ENCODE measurements at places on chromosomes 7 and 10.

DNA sequence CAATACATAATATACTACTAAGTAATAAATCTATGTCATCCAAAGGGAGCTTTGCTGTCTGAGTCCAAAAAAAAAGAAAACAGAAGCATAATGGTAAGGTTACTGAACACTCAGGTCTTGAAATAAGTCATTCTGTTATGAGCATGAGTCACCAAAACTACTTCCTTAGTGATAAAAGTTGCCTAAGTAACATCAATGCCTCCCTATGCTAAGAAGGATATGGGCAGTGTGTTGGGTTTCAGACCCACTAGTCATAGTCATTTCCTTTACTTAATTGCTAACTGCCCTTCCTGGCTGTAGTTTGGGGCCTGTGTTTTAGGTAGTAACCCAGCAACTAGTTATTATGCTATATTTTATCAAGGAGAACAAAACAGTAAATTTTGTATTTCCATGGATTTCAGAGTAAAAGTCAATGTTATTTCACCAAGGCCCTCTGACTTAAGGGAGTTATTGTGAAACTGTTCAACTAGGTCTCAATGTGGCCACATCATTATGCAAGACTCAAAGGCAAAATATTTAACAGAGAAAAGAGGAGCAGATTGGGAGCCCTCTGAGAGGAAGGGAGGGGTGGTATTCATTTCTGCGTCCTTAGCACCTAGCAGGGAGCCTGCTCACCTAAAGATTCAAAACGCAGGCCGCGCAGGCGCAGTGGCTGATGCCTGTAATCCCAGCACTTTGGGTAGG, 11.7 kb upstream of the VIM start:
- DNase-seq: no peak

DNA sequence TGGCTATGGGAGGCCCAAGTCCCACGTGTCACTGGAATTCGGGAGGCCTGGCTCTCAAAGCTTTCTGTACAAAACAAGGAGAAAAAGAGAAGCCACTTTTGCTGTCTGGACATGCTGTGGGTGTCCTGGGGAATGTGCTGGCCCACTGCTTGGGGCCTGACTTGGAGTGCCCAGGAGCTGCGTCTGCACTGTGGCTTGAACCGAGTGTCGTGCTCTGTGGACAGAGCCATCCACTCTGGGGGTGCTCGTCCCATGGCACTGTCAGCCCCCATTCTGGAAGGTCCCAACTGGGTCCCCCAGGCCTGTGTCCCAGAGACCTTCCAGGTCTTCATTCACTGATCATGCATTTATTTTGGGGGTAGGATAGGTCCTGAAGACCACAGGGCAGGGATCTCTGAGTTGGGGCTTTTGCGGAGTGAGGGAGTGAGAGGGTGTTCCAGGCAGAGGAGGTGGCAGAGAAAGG, 138.0 kb downstream of the LHPP start:
- no peak for DNase-seq

- DNase-seq: no peak
Observed at GRCh38 chr7:32072397-32072796, 2.2 kb upstream of the PDE1C start.

- no peak for DNase-seq
Observed at GRCh38 chr7:127366680-127367079, 25.8 kb downstream of the ZNF800 start.

DNA sequence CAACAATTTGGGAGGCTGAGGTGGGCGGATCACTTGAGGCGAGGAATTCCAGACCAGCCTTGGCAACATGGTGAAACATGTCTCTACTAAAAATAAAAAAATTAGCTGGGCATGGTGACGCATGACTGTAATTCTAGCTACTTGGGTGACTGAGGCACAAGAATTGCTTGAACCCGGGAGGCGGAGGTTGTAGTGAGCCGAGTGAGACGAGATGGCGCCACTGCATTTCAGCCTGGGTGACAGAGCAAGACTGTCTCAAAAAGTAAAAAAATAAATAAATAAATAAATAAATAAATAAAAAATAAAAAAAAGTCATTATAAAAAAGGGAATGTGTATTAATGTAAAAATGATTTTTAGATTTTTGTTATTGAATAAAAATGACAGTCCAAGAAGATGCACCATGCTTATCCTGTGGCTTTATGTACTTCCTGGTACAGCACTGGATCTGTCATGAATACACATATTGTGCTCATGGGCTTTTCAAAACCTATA, 658.8 kb upstream of the LRRN3 start:
- no peak for DNase-seq

GRCh38 chr10:2548071-2548470, 519.3 kb upstream of the PFKP start:
- DNase-seq: no peak

GRCh38 chr10:3837647-3838459, 52.8 kb upstream of the KLF6 start:
- DNase-seq: no peak

DNA sequence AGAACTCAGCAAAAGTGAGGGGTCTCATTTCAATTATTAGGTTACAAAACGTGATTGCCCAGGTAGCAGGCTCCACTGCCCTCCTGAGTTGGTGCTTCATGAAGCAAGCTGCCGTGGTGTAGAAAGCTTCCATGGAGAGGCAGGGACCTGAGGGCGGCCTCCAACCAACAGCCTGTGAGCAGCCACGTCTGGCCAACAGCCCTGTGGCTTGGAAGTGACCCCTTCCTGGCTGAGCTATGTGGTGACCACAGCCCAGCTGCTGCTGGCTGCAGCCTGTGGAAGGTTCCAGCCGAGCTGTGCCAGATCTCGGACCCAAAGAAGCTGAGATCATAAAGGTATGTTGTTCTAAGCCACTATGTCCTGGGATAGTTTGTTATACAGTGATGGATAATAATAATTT, 122.5 kb upstream of the KLF6 start:
- no peak for DNase-seq

DNA sequence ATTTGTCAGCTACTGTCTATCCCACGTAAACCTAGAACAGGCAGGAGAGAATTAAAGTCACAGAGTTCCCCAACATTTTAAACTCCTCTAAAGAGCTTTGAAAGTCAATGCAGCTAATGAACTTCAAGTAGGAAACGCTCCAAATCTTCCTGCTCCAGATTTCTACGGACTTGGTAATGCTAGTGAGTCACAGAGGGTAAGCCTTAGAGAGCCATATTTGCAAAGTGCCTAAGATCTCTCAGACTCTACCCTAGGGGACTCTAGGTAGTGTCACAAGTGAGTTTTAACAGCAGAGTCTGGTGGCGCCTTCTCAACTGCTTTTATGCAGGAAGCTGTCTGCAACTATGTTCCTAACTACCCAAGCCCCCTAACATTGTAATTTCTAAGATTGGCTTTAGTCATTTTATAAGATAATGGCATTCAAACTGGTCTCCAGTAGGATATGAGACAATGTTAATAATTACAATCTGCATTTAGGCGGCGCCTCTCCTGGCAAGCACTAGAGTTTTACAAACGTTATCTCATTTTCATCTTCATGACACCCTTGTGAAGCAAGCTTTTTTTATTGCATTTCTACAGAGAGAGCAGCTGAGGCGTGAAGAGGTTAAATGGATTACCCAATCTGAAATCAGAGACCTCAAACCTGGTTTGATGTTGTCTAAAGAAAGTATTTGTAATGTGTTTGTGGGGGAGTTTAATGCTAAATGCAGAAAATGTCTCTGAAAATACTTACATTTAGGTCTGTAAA, 22.0 kb upstream of the FZD1 start:
- no peak for DNase-seq

GRCh38 chr7:80018941-80019808, 115.5 kb upstream of the GNAI1 start:
- DNase-seq: peak; percentile 20

Data from NCI-H2029 (cell line).